ENCODE measurements at places on chromosomes 12 and 14. TPM values are rescaled to one million over a fixed set of nuclear protein-coding genes. Genes with fewer than 3 reads are reported as not detected.

DNA sequence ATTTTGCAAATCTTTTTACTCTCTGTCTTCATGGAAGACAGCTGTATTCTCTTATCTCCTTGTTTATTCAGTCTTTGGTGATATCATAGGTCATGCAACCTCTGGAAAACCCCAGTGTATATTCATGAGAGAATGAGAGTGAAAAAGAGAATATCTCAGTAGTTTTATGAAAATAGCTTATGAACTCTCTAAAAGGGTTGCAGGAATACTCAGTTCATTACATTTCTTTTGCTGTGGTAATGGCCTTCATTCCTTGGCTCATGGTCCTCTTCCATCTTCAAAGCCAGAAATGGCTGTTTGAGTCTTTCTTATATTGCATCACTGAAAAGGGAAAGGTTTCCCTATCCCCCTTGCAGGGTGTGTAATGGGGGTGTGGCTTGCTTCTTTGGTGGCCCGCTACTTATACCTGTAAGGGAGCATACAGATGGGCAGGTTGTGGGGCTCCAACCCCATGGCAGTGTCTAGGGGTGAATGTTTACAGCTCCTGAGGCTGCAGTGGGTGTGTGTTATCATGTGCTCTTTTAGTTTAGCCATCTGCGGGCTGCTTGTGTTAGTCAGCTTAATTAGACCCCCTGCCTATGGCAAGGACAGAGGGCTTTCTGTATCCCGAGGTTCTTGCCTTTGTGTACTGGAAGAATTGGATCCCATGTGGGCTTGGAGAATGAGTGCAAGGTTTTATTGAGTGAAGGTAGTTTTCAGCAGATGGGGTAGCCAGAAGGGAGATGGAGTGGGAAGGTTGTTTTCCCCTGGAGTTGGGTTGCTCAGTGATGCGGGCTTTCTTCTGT is 150.2 kb downstream of the CCDC91 start:
- H3K27me3 ChIP-seq = no peaks in the 10 kb centered on the region
- H3K36me3 ChIP-seq = no peaks in the 10 kb centered on the region
- no peaks in the 10 kb centered on the region for H3K4me1 ChIP-seq
- no peak for DNase-seq
- H3K27ac ChIP-seq = no peak overlapping the region

GRCh38 chr14:24092505-24093206 is 1.5 kb upstream of the PCK2 start:
- H3K4me3 ChIP-seq = no peak overlapping the region
- peaks cover 50% of the 10 kb centered on the region for H3K4me1 ChIP-seq
- no peaks in the 10 kb centered on the region for H3K27me3 ChIP-seq
- DNase-seq = no peak
- no peaks in the 10 kb centered on the region for H3K36me3 ChIP-seq

DNA sequence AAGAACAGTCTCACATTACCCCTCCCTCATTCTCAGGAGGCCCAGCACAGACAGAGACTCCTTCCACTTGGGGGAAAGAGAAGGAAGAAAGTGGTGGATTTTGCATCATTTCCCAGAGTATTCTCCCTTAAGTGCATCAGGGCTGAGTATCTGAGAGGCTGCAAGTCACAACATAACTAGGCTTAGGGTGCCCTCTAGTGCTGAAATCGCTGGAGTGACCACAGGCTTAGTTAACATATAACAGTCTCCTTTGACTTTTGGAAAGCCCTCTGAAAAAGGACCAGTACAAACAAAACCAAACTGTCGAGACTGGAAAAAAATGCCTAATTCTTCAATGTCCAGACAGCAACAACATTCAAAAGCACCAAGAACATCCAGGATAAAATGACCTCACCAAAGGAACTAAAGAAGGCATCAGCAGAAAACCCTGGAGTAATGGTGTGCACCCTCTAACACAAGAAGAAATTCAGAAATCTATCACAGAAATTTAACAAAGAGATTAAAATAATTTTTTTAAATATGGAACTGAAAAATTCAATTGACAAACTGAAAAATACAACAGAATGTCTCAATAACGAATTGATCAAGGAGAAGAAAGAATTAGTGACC is 412.3 kb downstream of the RPS29 start:
- no peaks in the 10 kb centered on the region for H3K36me3 ChIP-seq
- no peaks in the 10 kb centered on the region for H3K27me3 ChIP-seq
- no peak overlapping the region for H3K27ac ChIP-seq
- no peak overlapping the region for H3K4me3 ChIP-seq

Gene KLRC1
- total RNA-seq = not detected

GRCh38 chr14:103696466-103697071 is 18.7 kb downstream of the XRCC3 start:
- DNase-seq = no peak
- no peak overlapping the region for H3K4me3 ChIP-seq
- H3K27ac ChIP-seq = peak overlapping the region; percentile 65
- peaks cover 76% of the 10 kb centered on the region for H3K36me3 ChIP-seq
- no peaks in the 10 kb centered on the region for H3K27me3 ChIP-seq
